ENCODE measurements at places on chromosomes 16 and 17.

- DNase-seq, result no peak
Measured at GRCh38 chr16:9068886-9069285, 22.6 kb upstream of the HAPSTR1 start.

- DNase-seq, result no peak
Measured at GRCh38 chr17:31225831-31226230, 71.2 kb downstream of the OMG start.

- DNase-seq, result no peak
Measured at GRCh38 chr17:40611840-40612474, 35.7 kb downstream of the SMARCE1 start.

- no peak for DNase-seq
Measured at GRCh38 chr16:10876799-10877341, at the start of gene CIITA. TSS of gene CIITA (plus strand) at chr16:10877202. CDS start at chr16:10877331, 129 bp downstream.

GRCh38 chr17:60559995-60560859 is 34.2 kb upstream of the APPBP2 start:
- DNase-seq, result no peak

DNA sequence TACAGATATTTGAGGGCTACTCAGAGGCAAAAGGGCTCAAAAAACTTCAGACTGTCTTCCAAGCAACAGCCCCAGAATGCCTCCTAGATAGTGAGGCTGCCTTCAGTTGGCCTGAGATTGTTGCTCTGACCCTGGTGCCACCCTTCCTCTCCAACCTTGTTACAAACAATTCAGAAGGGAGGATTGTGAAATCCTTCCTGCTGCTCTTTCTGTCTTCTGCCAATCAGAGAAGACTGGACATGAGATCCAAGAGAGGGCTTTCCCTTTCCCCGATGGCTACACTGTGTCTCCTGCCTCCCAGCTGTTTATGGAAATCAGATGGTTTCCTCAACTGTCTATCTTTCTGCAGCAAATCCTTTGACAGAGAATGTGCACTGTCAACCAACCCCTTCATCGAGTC is 419.9 kb downstream of the CDH13 start:
- DNase-seq, result no peak

DNA sequence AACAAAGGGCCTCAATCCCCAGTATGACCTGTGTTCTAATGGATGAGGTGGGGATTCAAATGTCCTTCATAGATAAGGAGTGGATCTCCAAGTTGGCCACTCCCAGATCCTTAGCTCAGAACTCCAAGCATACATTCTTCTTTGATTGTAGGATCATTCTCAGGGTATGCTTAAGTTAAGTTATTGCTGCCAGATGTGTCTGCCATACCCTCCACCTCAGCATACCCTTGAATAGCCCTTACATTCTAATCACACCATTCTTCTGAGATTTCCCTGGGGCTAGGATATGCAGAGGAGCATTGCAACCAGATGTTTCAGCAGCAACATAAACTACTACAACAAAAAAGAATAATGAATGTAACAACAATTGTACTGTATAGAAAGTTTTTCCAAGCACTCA is 1.6 kb upstream of the KRTAP2-4 start:
- no peak for DNase-seq

- DNase-seq, result no peak
Measured at GRCh38 chr16:87693827-87694226, 72.0 kb downstream of the KLHDC4 start.

DNA sequence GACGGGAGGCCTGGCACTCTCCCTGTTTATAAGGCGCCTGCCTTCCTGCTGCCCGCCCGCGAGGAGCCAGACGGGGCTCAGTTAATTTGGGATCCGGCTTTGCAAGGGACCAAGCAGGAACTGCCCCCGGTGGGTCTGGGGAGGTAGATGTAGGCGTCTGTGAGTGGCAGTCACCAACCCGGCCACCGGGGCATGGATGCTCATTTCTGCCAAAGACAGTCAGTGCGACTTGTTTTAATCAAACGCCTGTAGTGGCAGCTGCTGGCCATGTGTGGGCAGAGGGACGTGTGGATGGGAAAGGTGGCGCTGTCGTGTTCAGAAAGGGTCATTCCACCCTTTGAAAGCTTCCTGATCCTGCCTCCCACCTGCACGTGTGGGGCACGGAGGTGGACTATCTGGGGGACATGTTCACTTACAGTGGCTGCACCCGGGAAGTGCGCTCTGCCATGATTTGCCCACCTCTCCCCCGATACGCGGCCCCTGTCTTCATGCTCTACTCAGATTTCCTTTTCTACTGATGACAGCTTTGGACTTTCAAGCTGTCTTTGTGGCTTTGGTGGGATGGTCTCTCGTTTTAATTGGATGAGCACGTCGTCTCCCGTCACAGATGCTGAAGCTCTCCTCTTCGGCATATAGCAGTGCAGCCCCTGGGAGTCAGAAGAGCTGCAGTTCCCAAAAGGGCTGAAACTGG is 60.3 kb upstream of the CIBAR2 start:
- no peak for DNase-seq

GRCh38 chr17:35730400-35731005 is 936 bp upstream of the RASL10B start:
- DNase-seq, result no peak

DNA sequence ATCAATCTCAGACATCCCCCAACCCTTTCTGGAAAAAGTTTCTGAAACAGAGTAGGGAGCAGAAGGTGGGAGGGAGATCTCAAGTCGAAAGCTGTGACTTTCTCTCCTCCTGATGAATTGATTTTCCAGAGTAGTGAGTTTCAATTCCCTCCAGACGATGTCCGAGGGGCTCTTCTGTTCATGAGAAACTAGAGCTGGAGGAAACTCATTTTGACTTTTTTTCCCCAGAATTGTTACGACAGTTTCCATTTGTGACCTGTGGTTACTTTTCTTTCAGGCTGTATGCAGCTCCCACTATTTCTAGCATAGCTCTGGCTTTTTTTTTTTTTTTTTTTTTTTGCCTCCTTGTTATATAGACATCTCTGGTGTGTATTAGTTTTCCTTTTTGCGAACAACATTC is 422.1 kb upstream of the SALL1 start:
- no peak for DNase-seq

DNA sequence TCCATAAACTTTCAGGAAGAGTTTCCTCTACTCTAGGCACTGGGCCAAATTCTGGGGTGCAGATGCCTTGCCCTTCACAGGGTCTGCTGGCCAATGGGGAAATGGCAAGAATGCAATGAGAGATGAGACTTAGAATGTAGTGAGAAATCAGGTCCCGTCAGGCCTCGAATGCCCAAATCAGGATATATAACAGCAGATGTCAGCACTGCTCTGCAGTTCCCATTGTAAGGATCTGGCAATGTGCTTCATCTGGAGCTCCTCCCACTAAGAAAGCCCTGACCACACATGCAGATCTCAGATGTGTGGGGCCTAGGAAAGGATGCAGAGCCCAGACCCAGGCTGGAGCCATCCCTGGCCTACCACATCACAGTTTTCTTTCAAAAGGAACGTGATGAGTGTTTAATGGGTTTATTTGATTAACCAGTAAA is 13.9 kb upstream of the LPCAT2 start:
- DNase-seq, result no peak

- no peak for DNase-seq
Measured at GRCh38 chr17:31147507-31148202, 52.9 kb downstream of the NF1 start.

DNA sequence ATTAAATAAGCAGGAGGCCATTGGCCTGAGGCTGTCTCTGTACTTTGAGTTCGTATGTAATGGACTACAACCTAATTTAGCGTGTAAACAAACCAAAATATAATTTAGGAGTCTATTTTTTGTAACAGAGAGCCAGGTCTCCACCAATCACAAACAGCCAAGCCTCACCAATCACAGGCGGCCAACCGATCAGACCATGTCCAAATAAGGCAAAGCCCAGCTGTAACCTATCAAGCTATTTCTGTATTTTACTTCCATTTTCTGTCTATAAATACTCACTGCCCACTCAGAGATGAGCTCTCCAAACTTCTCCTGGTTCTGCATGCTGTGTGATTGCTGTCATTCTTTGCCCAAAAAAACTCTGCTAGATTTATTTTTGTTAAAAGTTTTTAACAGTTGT is 322.7 kb downstream of the NPIPA8 start:
- DNase-seq, result no peak

GRCh38 chr16:23594186-23594585 is 1.9 kb downstream of the NDUFAB1 start:
- DNase-seq, result no peak

GRCh38 chr17:72338847-72339790 is 218.3 kb downstream of the SOX9 start:
- no peak for DNase-seq

- no peak for DNase-seq
Measured at GRCh38 chr16:85007496-85008214, 3.7 kb downstream of the ZDHHC7 start.

- no peak for DNase-seq
Measured at GRCh38 chr17:57453841-57454425, 197.6 kb downstream of the MSI2 start.

- DNase-seq, result no peak
Measured at GRCh38 chr17:13484020-13484419, 117.7 kb downstream of the HS3ST3A1 start.

DNA sequence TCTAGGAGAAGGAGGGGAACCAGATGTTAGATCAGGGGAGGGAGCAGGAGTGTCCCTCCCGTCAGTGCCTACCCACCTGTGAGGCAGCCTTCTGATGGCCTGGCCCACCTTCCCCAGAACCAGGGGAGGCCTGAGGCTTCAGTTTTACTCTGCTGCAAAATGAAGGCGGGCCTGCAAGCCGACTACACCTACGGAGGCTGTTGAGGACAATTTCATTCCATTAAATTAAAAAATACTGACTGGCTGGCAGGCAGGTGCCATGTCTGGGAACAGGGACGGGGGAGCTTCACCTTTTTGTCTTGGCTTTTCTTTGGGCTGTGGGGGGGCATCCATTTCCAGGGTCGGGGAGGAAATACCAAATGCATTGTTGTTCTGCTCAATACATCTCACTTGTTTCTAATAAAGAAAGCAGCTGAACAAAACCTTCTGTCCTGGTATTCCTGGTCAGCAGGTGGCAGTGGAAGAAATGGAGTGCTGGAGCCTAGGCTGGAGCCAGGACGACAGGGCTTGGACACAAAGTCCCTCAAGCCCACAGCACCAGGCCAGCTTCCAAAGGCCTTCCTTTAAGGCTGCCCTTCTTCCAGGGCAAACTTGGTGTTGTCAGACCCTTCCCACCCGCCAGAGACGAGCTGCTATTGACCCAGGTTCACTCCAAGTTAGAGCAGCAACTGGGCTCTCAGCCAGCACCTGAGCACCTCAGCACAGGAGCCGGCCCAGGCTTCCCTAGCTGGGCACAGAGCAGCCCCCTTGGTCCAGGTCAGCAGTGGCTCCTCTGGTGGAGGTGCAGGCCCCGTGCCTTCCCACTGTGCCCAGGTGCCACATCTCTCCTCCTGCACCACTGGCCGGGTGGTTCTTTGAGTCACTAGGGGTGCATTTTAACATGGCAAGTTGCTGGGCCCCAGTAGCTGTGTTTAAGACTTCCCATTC is 23.5 kb downstream of the PLCD3 start:
- no peak for DNase-seq

GRCh38 chr17:67477687-67478086 is 100.6 kb downstream of the PITPNC1 start:
- no peak for DNase-seq

- DNase-seq, result no peak
Measured at GRCh38 chr16:57756424-57757325, 21.1 kb downstream of the KATNB1 start.

DNA sequence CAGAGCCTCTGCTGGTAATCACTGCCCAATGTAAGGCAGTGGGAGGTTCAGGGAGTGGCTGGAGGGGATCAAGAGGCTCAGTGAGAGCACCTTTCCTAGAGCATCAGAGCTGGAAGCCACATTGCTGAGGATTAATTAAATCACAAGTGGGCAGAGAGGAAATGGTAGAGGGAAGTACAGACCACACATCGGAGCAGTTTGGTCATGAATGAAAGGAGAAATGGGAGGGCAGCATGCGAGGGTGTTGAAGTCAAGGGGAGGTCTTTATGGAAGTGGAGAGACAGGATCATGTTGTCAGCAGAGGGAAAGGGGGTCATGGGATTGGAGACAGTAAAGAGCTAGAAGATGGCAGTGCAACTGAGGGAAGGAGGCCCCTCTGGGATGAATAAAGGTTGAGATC is 2.3 kb downstream of the CCL17 start:
- DNase-seq, result no peak

DNA sequence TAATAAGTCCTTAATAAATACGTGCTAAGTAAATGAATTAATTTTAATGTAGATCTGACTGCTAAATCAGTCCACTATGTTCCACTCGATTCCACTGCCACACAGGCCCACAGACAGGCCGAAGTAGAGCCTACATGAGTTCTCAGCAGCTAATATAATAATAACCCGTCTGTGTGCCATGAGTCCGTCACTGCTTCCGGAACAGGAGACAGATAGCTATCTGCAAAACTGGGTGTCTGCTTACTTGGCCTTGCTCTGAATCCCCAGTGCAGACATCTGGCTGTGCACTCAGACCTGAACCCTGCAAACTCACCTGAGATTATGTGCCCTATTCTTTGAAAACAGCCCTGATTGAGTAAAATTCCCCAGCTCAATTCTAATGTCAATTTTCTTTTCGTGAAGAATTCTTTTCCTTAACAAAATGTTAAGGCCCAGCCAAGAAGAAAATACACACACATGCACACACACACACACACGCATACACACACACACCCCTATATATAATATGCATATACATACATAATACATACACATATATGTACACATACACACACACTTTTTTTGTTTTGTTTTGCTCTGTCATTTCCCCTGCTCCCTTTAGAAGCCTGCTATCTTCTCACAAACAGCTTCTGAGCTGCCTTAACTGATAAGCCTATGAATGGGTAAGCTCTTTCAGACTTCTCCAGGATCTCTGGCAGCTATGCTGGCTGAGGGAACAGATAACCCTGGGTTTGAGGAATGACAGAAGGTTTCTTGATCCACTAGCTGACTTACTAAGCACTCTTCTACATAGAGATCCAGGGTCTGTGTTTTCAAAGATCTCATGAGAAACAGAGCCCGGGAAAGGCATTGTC is 39.8 kb upstream of the TOM1L1 start:
- no peak for DNase-seq

DNA sequence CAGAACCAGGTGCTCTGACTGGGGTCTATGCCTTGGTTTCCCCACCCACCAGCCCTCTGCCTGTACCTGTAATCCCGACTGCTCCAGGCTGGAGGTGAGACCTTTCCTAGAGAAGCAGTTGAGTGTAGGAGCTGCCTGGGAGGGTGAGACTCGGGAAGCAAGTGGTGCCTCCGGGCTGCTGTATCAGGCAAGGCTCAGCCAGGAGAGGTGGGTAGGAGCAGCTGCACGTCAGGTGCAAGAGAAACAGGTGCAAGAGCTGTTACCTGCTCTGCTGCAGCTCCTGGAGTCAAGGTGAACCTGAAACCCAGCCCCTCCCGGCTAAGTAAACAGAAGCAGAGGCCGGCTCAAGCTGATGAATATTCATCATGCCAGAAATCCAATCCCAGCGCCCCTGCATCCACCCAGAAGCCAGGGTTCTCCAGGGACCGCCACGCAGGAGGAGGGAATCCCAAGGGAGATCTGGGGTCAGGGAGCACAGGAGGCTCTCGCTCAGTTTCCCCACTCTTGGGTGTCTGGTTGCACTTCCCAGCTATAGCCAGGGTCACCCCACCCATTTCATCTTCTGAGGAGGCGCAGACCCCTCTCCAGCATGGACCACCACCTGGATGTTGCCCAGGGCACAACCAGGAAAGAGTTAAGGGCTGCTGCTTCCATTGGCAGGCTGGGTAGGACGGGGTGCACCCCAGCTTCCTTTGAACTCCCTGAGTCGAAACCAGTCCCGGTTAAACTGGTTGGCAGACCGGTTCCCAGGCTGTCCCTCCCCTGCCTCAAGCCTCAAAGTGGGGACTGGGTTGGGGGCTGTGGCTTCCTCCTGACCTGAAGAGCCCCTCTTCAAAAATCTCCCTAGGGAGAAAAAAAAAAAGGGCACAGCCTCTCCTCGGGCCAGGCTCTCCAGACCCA is at the start of gene PRR15L:
Gene PRR15L, minus strand, starts transcription at position 293 of the 900 bp plus-strand sequence. CDS start 4,649 bp downstream, outside the sequence.
- DNase-seq, result no peak

Data from stimulated activated CD4-positive, alpha-beta T cell treated with anti-CD3 and anti-CD28 coated beads, Interleukin-1b, Interleukin-23, amount 100 ng/mL, for 1 hour (primary cell).